ENCODE measurements at places on chromosomes 13 and 19.
A peak's percentile ranks its signal among the peaks of the same experiment; 100 is the strongest.

DNA sequence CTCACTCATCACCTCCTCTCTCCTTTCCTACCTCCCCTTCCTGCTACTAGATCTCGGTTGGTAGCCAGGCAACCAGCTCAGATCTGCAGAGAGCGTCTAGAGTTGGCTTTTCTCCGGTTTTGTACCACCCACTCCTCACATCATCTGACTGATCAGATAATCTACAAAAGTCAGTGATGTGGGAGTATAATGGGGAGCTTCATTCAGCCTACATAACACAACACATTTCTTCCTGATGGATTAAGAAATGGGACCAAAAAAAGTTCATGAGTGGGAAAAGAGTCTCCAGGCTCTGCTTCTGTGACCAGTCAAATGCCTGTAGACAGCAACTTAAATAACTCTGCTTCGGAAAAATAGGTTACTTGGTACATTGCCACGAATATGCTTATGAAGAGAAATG is 279.8 kb downstream of the DCLK1 start:
- no peak for DNase-seq

- peak; percentile 66 for DNase-seq
Measured at GRCh38 chr19:18119717-18120105, 22.1 kb downstream of the MAST3 start.

DNA sequence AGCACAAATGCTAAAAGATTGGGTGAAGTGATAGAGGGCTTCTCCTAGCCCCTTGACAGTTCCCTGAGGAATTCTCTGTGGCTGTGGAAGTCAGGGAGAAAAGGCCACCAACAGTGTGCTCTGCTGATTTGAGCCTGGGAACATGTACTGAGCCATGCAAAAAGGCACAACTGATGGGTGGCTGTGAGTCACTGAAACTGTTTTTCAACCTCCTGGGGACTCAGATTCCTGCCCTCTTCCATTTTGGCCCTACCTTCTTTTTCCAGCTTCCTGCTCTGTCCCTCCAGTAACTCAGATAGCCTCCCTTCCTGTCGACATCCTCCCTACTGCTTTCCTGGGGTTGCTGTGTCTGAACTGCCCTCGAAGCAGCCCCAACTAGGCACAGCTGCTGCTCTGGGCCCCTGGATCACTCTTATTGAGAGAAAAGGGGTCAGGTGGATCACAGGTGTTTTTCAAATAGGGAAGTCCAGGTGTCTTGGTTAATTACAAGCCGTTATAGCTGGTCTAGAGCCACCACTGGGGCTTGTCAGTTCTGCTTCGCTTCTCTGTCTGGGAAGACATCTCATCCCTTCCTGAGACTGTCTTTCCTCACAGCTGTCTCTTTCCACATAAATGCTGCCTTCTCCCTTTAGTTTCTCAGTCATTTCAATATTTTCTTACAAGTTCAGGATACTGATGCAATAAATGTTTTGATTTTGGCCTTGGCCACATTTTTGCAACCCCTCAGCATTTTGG is 13.7 kb downstream of the FAM124A start:
- DNase-seq: no peak

DNA sequence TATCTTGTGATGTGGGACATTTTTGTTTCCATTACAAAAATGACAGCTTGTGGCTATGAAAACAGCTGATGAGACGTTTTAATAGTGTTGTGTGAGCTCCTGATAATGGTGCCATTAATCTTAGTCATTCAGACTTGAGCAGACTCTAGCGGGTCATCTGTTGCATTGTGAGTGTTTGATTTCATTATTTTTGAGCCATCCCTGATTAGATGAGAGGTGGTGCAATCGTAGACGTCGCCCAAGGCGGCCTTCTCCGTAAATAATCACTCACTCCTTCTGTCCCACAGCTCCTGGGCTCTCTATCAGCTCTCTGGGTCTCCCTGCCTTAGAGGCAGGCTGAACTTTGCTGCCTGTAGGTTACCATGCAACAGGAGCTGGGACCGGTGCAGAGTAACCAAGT is 528.0 kb upstream of the SGCG start:
- no peak for DNase-seq

DNA sequence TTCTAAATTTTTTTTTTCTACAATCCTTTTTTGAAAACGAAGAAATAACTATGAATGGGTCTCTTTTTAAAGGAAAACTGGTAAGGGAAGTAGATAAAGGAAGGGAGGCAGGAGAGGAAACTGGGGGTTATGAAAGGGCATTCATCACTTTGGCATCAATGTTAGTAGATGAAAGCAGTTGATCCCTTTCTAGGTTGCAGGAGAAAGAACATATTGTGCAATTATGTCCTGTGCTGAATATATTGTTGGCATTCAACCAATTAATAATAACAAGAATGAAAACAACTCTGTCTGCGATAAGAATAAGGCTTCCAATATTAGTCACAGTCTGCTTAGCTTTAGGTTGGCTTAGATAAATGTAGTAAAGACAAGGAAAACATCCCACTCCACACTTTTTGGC is 796.8 kb upstream of the KLHL1 start:
- DNase-seq: no peak

GRCh38 chr19:48539503-48540096 is 12.4 kb upstream of the SULT2B1 start:
- no peak for DNase-seq

GRCh38 chr19:42563352-42564210 is 31.1 kb downstream of the CEACAM8 start:
- peak; percentile 30 for DNase-seq

DNA sequence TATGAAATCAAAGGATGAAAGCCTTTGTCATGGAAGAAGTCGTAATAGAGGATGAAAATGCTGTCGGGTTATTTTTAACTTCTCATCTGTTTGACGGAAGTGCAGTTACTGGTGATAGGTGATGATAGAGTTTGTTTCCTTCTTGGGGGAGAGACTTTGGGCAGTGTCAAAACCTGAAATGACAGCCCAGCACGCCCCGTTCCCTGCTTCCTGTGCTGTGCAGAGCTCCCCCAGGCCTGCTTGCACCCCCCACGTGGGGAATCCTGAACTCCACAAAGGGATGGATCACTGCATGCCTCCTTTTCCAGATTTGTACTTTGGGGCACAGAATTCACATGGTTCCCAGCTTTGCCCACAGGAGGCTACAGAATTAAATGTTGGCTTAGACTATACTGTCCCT is 102.7 kb downstream of the ATP11A start:
- no peak for DNase-seq
